ENCODE measurements at places on chromosomes 16 and 17. TPM values are rescaled to one million over a fixed set of nuclear protein-coding genes. Genes with fewer than 3 reads are reported as not detected.

Gene C17orf107
- 33.8 TPM for total RNA-seq

Gene TMEM95
- not detected for total RNA-seq

GRCh38 chr17:77914385-77915254 is 43.9 kb upstream of the TNRC6C start:
- DNase-seq, result no peak

GRCh38 chr16:10741844-10742243 is 1.8 kb upstream of the NUBP1 start:
- no peak for DNase-seq

GRCh38 chr16:64094181-64094965 is 1027.5 kb downstream of the CDH11 start:
- no peak for DNase-seq

Gene CCL22
- total RNA-seq, result not detected

DNA sequence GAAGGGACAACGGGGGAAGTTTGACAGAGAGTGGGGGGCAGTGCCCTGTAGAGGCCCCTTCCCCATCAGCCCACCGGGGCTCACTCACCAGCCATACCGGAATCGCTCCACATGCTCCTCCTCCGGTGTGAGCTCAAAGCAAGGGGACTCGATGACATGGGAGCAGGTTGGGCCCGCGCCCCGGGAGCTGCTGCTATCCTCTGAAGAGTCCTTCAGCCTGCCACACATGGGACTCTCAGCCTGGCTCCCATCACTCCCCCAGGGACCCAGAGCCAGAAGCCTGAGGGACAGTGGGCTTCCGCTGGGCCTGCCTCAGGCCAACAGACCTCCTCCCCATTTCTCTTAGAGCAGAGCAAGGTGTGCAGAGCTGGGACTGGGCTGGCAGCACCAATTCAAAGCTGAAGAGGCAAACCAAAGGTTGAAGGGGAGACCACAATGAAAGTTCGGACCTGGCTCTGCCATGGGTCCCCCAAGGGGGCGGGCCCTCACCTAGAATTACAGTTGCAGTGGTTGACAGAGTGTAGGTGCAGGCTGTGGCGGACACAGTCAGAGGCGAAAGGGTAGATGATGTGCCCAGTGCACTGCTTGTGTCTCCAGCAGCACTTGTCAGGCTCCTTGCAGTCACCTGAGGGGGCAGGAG is 7.3 kb downstream of the PROCA1 start:
- no peak for DNase-seq

GRCh38 chr16:46808997-46809396 is 22.0 kb downstream of the C16orf87 start:
- no peak for DNase-seq

- DNase-seq, result no peak
Measured at GRCh38 chr16:1290063-1290501, 19.4 kb upstream of the UBE2I start.

DNA sequence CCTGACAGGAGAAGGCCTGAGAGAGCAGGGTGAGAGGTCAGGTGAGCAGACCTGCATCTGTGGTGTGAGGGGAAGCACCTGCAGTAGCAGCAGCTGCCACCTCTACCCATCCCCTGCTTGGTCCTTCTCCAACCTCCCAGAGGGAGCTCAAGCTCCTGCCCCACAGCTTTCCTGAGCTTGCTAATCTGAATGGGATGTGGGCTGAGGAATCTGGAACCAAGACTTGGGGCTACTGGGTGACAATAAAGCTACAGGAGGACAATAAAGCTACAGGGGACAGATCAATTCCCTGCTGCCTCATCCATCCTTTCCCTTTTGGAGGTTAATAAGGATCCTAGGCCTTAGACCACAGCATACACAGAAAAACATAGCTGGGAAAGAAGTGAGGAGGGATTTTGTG is 4.9 kb upstream of the TBX4 start:
- DNase-seq, result no peak

Gene CFAP119
- total RNA-seq, result 3.6 TPM

Gene C16orf96
- total RNA-seq, result 0.27 TPM

Measured in CD8-positive, alpha-beta T cell (primary cell).